Cardiac muscle cell (in vitro differentiated cells and primary cell): ENCODE measurements at places on chromosomes 13 and 19. TPM values are rescaled to one million over a fixed set of nuclear protein-coding genes. Genes with fewer than 3 reads are reported as not detected.

The BRCA2 gene
- 3.3 and 3.6 TPM in 2 replicates for polyA plus RNA-seq

The ETV2 gene
- polyA plus RNA-seq: 3.1 and 4.0 TPM in 2 replicates

The CLDN10 gene
- 0.16 and 2.1 TPM in 2 replicates for polyA plus RNA-seq

The TEX26 gene
- not detected in 2 replicates for polyA plus RNA-seq

The TNNI3 gene
- polyA plus RNA-seq: 49.8 and 85.5 TPM in 2 replicates
